Kasumi-1 (cell line): ENCODE measurements at places on chromosomes 2 and 18.

DNA sequence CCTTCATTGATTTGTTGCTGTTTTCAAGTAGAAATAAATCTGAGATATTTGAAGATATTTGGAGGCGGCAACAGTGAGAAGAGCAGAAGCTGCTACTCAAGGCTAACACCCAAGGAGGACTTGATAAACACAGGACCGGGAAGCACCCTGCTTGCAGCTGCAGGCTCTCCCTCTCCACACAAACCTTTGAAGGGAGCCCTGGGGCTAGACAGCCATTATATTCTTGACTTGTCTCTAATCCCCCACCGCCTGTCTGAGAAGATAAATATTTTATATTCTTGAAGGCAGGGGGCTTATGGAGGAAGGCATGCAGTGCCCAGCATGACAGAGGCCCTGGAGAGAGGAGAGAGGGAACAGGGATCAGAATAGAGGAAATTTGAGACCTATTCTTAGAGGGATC lies 50.9 kb upstream of the SMAD2 start:
- no peak for DNase-seq

GRCh38 chr18:42255908-42256765 lies 301.1 kb downstream of the PIK3C3 start:
- no peak for DNase-seq

- peak; percentile 57 for DNase-seq
Measured at GRCh38 chr18:63994783-63995399, 25.0 kb downstream of the SERPINB8 start.

- DNase-seq = no peak
Measured at GRCh38 chr18:76679259-76679658, 143.1 kb upstream of the ZNF236 start.

GRCh38 chr18:60311676-60312360 lies 60.8 kb downstream of the MC4R start:
- DNase-seq = no peak

DNA sequence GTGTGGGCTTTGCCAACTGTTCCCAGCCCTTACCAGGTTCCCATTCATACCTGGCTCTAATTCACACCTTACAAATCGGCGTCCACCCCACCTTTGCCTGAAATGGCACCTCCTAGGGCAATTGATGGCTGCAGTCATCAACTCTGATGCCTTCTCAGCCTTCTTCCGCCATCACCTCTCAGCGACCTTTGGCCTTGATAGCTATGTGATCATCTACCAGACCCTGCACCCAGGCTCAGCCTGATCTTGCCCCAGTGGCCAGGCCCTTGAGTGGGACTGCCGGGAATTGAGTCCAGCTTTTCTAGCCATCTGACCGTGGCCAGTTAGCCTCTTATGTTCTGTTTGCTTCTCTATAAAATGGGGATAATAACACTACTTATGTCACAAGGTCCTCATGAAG lies 32.5 kb downstream of the PSD4 start:
- no peak for DNase-seq

DNA sequence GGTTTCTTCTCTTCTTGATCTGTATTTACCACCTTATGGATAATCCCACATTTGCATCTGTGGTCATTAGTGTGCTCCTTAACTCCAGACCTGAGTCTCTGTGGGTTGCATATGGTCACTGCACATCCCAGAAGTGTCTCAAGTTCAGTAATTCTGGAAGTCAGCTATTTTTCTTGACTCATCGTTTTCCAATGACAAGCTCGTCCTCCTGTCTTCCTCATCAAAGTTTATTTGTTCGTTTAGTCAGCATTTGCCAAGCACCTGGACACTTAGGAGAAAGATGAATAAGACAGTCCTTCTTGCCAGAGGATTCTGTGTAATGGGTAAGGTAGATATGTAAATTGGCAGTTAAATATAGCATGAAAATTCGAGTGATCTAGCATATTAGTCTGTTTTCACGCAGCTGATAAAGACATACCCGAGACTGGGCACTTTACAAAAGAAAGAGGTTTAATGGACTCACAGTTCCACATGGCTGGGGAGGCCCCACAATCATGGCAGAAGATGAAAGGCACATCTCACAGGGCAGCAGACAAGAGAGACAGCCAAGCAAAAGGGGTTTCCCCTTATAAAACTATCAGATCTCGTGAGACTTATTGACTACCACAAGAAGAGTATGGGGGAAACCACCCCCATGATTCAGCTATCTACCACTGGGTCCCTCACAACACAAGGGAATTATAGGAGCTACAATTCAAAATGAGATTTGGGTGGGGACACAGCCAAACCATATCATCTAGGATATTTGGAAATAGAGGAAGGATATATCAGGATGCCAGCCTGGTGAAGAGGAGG lies 19.4 kb downstream of the FASTKD2 start:
- no peak for DNase-seq

DNA sequence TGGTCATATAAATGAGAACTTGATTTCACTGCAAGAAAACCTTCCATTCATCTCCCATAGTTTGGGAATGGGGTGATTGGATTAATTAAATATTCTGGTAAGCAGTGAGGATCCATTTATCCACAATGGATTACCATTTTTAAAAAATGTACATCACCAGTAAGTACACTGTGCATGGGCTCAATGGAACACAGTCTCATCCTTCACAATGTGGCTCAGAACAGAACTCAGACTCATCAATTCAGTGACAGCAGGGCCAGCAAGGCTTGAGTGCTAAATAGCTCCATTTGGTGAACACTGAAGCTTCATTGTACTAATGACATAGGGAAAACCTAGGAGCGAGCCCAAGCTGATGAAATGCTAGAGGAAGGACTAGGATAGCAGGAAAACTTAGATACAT lies 223.8 kb downstream of the CMPK2 start:
- DNase-seq = no peak

DNA sequence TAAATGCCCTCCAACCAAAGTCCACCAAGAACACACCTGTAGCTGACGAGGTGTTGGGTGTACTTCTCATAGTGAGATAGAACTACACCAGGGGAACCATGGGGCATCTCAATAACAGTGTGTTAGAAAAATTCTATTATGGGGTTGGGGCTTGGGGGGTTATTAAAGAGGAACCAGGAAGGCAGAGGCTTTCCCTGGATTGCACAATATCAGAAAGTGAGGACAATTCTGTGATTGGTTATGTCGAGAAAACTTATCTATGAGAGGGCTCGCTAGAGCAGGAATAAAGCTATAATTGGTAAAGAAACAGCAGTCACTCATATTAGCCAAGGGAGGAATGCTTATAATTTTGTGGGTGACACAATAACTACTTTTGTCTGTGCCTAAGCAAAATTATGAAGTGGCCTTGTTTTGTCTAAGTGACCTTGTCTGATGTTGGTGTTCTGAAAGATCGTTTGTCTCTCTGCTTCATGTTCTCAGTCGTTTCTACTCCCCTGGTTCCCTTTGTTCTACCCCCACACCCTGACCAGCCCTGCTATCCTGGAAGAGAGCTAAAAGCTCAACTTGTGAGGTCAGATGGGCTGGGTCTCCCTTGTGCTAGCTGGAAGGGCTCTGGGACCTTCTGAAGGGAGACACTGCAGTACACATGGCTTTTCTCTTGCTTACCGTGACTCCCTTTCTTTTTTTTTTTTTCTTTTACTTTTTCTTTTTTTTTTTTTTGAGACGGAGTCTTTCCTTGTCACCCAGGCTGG lies 21.6 kb upstream of the INO80C start:
- DNase-seq = no peak

DNA sequence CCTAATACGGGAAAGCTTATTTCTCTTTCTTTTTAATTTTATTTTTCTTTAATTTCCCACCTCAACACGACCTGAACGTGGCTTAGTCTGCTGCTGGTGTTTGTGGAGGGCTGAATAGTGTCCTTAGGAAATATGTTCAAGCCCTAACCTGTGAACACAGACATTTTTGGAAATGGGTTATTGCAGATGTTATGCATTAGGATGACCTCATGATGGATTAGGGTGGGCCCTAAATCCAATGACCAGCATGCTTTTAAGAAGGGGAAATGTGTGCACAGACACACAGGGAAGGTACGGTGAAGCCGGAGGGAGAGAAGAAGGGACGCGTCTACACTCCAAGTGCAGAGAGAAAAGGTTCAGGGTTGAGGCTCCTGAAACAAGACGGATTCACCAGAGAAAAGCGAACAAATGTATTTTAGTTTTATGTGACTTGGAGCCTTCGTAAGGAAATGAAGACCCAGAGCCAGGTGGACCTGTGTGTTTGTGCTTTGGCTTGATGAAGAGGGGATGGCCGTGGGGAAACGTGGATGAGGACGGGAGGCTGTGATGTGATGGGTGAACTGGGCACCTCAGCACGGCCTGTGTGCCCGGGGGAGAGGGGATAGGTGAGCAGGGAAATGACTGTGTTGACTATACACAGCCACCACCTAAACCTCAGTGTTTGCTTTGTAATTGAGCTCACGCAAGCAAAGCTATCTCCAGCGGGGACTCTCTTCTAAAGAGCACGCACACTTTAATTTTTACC lies 37.5 kb downstream of the RTP5 start:
- DNase-seq = no peak

GRCh38 chr2:204228169-204228886 lies 291.8 kb downstream of the ICOS start:
- DNase-seq = no peak

- no peak for DNase-seq
Measured at GRCh38 chr2:61114147-61114546, 47.8 kb upstream of the C2orf74 start.

DNA sequence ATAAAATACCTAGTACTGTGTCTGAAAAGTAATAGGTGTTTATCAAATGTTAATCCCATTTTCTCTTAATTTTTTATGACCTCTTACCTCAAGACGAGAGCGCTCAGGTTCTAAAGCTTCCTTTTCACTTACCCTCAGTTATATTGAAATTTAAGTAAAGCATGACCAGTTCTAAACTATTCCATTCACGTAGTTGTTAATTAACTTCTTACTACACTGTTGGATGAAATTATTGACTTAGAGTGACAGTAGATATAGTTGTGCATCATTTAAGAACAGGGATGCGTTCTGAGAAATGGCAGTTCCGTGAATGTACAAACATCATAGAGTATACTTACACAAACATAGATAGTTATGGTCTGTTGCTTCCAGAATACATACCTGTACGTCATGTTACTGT lies 20.1 kb upstream of the HTR2B start:
- no peak for DNase-seq

- DNase-seq = no peak
Measured at GRCh38 chr2:26534098-26534864, 56.4 kb upstream of the OTOF start.

DNA sequence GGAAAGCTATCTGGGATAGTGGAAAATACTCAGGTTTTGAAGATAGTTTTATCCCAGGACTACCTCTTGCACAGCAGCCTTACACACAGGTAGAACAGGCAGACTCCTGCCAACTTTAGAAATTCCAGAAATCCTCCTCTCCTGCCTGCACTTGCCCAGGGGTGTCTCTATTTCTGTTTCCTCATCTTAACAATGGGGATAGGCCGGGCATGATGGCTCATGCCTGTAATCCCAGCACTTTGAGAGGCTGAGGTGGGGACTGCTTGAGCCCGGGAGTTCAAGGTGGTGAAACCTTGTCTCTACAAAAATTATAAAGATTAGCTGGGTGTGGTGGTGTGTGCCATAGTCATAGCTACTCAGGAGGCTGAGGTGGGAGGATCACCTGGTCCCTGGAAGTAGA lies 117.0 kb upstream of the ARL5A start:
- DNase-seq = no peak

- no peak for DNase-seq
Measured at GRCh38 chr2:170848587-170848986, 31.9 kb downstream of the GAD1 start.

- no peak for DNase-seq
Measured at GRCh38 chr2:33278245-33278943, 198.1 kb upstream of the RASGRP3 start.

GRCh38 chr2:233470011-233470687 lies 96.4 kb downstream of the USP40 start:
- DNase-seq = no peak

DNA sequence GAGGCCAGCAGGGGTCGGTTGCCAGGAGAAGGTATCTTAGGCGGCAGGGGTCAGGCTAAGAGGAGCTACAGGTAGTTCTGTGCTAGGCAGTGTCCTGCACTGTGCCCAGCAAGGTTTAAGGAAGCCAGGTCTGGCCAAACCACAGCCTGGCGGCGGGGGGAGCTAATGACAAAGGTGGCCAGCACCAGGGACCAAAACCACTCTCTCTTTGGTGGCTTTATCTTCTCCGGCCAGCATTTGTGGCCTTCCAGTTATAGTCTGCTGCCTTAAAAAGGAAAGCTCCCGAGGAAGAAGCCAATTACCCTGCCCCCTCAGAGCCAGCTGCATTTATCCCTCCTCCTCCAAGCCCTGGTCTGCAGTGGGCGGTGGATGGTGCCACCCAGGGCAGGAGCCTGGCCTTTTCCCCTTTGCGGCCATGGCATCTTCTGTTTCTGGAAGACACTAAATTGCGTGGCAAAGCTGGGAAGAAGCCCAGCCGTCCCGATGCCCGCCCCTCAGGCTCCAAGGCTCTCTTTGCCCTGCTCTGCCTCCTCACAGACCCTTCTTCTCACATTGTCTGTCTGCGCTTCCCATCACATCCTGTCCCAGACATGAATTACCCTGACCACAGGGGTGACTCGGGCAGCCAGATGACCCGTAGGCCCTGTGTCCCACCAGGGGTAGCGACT lies 94.6 kb downstream of the EN1 start:
- DNase-seq = no peak

GRCh38 chr2:47843407-47843806 lies 60.5 kb downstream of the MSH6 start:
- DNase-seq = no peak

- no peak for DNase-seq
Measured at GRCh38 chr2:181362561-181362960, 94.6 kb upstream of the ITGA4 start.

- DNase-seq = no peak
Measured at GRCh38 chr18:68915061-68915460, 117.2 kb downstream of the CCDC102B start.
